Diencephalon (tissue), 1 donor: ENCODE measurements at places on chromosomes 5 and 9. TPM values are rescaled to one million over a fixed set of nuclear protein-coding genes. Genes with fewer than 3 reads are reported as not detected.

ISL1 gene
- total RNA-seq = 20.3 TPM

SPINK1 gene
- total RNA-seq = not detected

FRMD3 gene
- total RNA-seq = 26.5 TPM

FOXD4 gene
- 1.6 TPM for total RNA-seq
